ENCODE measurements at places on chromosomes 2 and 18.

DNA sequence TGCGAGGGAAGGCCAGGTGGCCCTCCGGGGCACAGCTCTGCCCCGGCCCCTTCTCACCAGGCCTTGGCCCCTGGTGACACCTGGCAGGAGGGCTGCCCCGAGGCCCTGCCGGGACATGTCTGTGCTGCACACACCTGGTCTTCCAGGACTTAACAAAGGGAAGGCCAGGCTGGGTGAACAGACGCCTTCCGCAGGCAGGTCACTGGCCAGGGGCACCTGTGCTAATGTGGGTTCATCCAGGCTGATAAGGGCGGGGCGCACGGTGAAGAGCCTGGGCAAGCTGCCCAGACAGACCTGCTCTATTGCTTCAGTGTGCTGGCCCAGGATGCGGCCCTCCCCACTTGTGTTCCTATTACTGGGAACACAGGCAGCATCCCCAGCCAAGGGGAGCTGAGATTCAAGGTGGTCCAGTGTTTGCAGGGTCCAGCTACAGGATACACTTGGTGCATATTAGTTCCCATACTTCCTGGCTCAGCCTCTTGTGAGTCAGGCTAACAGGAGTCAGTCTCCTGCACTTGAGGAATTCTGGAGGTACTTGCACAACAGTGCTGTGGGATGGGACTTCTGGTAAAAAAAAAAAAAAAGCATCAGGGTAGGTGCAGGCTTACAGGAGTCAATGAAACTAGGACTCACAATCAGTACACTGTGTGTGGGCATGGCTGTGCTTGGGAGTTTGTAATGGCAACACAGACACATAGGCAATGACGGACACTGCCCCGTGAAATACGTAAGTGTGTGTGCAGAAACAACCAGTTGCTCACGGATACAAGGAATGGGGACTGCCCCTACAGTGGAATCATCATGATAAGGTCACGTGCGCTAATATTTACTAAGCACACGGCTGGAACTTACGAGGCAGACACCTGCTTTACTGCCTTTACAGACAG, 261.4 kb downstream of the TWIST2 start:
- no peak for DNase-seq

DNA sequence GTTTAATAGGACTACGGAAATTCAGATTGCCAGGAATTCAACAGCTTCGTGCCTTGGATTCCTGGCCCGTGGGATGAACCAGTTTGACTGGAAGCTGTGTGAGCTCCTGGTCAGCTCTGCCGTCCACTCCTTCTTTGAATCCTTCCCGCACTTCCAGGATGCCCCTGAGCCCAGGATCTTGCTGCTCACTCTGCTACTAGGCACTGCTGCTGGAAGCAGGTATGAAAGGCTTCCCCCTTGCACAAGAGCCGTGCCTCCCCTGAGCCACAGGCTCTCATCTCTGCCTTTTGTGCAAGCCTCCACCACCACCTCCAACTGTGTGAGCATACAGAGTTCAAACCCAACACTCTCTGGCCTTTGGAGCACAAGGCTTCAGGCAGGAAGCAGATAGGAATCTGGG, 34.9 kb downstream of the EN1 start:
- no peak for DNase-seq

- DNase-seq, result no peak
These were observed 750.8 kb upstream of the ACVR2A start for GRCh38 chr2:147094077-147094476.

DNA sequence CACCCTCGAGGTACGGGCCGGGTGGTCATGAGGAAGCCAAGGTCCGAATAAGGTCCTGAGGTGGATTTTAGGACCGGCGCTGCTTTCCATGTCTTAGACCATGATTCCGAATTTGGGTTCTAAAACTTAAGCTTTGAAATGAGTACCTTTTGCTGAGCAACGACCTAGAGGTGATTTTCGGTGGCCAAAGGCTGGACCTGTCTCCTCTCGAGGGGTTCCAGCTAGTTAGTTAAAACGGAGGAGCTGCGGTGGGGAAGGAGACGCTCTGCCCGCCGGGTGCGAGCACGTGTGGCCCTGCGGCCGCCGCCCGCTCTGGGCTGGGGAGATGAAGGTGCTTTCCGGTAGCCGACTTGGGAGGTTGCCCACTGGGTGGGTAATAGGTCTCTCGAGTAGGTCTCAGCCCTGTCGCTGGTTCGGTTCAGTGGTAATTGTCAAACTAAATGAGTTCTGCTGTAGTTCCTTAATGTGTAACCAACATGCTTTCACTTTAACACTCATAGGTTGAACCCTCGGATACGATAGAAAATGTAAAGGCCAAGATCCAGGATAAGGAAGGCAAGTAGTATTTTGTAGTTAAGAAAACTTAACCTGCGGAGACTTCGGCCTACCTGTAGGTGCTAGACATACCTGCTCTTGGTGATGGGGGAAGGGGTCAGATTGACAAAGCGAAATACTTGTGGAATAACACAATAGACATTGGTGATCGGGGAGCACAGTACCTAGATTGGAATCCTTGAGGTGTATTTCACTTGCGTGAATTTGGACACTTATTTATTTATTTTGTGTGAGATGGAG, 572 bp downstream of the RPS27A start:
- DNase-seq, result no peak

GRCh38 chr2:183010112-183010511, 28.1 kb downstream of the NCKAP1 start:
- no peak for DNase-seq

- no peak for DNase-seq
These were observed 45.2 kb upstream of the PGAP1 start for GRCh38 chr2:196971574-196972279.

- DNase-seq, result no peak
These were observed 380.6 kb upstream of the UBE2E3 start for GRCh38 chr2:180599804-180600203.

DNA sequence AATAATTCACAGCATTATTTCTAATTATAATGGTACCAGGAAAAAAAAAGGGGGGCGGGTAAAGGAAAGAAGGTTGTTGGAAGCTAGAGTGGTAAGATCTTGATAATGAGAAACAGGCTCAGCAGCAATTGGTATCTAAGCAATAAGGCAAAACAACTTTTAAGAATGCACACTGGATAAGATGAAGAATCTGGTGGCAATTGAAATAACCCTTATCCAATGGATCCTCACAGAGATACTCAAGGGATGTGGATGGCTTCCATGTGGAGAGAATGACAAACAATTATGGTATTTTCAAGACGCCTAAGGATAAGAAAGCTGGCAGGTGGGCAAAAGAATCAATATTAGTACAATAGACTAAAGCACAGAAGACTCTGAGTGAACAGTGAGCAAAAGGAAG, 153.6 kb downstream of the UPP2 start:
- peak; percentile 37 for DNase-seq

DNA sequence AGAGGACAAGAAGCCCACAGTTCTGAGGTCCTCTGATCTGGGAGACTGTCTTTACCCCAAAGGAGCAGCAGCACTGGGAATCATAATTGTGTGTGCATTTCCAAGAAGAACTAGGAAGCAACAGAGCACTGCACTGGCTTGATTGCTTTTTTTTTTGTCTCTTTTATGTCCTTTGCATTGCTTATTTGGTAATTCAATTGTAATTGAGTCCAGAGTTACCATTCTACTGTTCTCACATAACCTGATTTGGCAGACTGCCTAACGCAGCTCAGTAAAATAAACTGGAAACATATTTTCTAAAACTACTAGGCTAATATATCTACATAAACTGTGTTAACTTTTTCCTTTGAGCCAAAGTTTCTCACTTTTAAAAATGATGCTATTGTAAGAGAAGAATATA, 190.3 kb upstream of the SLC8A1 start:
- DNase-seq, result no peak

DNA sequence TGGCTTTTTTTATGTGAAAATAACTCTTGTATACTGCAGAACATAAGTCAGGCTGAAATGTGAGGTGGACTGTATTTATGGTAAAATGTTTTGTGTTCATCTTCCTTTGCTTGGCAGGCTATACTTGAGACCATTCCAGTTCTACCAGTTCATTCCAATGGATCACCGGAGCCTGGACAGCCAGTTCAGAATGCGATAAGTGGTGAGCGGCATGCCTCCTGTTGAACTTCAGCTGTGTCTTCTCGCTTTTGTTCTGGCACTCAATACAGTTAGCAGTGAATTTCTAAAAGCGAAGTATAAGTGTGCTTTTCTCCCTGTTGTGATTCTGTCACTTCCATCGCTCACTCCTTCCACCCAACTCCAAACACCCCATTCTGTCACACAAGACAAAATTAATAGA, 138.5 kb downstream of the ARHGAP28 start:
- DNase-seq, result no peak

DNA sequence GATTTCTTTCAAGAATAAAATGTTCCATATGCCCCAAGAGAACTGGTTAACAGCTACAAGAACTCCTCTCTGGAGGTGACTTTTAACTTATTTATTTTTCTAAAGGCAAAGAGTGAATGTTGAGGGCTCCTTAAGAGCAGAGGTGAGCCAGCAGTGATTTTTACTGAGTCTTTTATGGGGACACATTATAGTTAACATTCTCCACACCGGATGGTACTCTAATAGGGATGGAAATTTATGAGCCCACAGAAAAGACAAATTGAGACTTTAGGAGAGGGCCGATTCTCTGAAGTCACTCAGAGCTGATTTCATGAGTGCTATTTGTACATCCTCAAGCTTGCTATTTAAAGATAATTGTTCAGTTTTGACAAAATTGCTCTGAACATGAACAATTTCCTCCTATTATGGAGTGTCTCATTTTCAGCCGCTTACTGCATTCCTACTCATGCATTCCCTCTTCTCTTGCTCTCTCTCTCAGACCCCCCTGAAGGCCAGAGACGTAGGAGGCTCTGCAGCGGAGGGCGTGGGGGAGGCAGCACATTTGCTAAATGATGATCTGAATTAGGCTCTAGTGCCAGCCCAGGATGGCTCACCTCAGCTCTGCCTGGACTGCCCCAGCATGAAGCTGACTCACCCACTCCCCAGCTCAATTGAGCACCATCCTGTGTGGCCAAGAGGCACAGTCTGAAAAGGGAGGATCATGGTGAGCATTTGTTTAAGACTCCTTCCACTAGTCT, 5.9 kb upstream of the RPL37A start:
- DNase-seq, result no peak

- DNase-seq, result no peak
These were observed 94.2 kb upstream of the DLX2 start for GRCh38 chr2:172196768-172197431.

DNA sequence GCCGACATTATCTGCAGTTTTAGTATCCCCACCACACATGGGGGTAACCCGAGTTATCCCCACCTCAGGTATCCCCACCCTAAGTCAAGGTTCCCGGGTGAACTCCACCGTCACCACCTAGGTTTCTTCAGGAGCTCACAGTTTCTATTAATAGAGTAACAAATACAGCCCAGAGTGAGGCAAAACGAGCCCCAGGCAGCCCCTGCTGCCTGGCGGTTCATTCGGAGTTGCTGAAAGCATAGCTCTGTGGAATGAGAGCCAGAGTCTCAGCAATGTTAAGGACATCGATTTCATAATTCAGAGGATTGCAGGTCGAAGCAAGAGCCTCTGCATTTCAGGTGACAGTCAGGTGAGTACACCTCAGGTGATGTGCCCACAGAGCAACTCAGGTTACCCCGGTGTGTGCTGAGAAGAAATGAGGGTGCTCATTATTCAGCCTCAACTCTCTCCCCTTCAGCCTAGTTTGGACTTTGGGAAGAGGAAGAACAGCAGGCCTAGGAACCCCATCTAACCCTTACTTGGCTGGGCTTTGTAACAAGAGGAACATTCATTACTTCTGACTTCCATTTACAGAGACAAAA, 10.7 kb downstream of the SATB2 start:
- peak; percentile 38 for DNase-seq

GRCh38 chr2:100998235-100998573, 3.9 kb upstream of the RPL31 start:
- no peak for DNase-seq

GRCh38 chr18:54032412-54032811, 192.1 kb downstream of the MBD2 start:
- no peak for DNase-seq

DNA sequence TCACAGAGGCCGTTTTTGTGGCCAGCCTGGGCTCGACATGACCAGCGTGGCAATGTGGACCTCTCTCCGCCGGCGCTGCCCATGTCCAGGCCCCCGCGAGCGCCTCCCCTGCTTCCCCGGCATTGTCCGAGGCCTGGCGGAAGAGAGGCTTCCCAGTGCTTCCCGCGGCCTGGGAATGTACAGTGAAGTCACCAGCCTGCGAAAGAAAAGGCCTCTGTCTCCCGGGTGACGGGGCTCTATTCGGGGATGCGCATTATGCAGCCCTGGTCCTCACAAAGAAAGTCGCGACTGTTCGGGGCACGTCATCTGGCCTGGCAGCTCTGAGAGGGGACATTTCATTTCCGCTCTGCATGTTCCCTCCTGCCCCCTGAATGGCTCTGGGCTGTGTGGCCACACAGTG, 109.2 kb upstream of the AGAP1 start:
- DNase-seq, result no peak

- DNase-seq, result no peak
These were observed 316.5 kb downstream of the CYP26B1 start for GRCh38 chr2:71831193-71831577.

DNA sequence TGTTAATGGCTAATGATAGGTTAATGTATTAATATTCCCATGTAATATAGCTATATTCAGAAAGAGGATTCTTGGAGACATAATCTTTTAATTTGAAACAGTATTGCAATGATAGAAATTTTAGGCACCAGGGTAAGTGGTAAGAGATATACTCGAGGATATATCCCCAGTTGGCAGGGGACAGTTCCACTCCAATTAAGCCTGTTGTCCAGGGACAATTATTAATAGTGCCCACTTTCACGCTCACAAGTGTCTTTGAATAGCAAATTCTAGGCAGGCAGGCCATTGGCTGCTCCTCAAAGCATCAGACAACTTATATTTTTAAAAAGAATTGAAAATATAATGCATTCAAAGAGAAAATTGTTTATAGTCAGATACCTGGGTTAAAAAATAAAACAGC, 190.7 kb downstream of the PDE11A start:
- DNase-seq, result no peak

DNA sequence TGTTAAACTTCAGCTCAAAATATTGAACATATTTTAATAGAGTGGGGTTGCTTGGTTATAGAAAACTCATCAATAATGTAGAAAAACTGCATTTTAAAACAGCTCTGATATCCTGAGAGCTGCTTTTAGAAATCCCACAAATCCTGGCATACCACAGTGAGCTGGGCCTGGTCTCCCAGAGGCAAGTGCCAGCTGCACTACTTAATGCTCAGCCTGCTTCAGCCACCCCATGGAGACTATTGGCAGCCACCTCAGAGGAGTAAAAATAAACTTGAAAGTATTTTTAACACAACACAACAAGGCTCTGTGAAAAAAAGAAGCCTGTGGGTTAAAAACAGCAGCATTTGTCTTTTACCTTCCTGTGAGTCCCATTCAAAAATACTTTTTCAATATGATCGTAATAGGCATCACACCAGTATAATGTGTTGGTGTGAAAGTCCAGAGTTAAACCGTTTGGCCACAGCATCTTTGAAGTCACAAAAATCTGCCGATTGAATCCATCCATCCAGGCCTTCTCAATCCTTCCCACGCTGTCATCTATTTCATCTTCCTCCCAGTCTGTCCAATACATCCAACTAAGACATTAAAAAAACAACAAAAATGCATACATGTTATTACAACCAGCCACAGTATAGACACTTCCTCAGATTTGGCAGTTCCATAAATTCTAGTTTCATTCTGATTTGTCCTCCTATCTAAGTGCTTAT, 1115.3 kb downstream of the LRP1B start:
- no peak for DNase-seq

Data from NCI-H187 (cell line).